Activated CD4-positive, alpha-beta T cell treated with anti-CD3 and anti-CD28 coated beads, Interleukin-2, amount 10 ng/mL, durations not matched to agents 7 days and 5 days (primary cell): ENCODE measurements at places on chromosomes 12 and 14. TPM values are rescaled to one million over a fixed set of nuclear protein-coding genes. Genes with fewer than 3 reads are reported as not detected.
A peak's percentile ranks its signal among the peaks of the same experiment; 100 is the strongest.

GRCh38 chr12:13362260-13362841, 165.8 kb downstream of the EMP1 start:
- peak; percentile 39 for DNase-seq

GRCh38 chr14:32733015-32733414, 205.7 kb upstream of the NPAS3 start:
- DNase-seq, result no peak

- no peak for DNase-seq
These were observed 1007.0 kb upstream of the LRFN5 start for GRCh38 chr14:40599725-40600124.

DNA sequence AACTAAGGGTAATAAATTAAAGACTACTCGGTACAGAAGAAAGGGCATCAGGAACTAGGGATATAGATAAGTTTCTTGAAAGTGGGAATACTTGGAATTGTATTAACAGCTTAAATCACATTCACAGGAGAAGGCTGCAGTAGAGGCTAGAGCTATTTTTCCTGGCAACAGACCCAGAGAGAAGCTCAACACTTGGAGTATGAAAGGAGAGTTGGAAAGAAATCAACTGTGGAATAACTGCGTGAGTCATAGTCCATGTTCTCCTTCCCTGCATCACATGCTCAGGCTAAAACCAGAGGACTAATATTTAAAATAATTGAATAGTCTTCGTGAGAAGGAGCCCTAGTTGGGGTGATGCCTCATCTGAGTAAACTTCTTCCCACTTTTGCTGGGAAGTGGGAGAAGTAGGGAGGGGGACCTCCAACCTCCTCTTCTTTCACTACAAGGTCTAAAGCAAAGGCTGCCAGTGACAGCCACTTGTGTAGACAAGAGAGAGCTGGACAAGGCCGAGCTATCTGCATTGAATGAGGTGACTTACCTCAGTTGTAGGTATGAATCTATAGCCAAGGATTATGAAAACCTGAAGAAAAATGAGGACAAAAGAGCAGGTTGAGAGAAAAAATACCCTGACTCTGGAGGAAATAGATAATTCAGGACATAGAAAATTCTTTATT, 32.7 kb downstream of the DYRK2 start:
- no peak for DNase-seq

DNA sequence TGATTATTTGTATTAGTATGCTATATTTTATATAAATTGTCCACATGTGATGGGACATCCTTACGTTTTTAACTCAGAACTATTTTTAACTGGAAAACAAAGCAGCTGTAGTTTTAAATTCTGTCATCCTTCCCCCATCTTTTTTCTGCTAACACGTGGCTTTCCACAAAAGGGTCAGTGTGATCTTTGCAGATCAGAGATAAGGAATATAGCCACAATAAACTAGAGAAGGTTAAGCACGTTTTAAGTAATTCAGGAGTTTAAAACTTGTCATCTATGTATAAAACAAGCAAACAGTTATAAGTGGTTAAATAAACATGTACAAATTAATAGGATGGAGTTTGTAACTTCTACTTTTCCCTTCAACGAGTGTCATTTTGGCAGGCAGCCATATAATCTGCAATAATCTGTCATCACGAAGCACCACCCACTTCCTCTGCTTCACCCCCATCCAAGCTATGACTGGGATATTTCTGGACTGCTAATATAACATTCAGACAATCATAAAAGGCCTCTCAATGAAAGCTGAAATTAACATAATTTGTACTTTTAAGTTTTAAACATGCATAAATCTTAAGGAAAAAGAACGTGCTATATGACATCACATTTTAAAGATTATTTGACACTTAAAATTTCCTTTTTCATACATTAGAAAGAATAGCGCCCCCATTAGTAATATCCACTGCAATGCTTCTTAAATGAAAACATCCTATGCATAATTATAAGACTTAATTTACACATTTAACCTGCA, 15.3 kb downstream of the TAOK3 start:
- peak; percentile 54 for DNase-seq

PDE3A gene
- total RNA-seq, result not detected

TRIM9 gene
- 0.44 TPM for total RNA-seq

DNA sequence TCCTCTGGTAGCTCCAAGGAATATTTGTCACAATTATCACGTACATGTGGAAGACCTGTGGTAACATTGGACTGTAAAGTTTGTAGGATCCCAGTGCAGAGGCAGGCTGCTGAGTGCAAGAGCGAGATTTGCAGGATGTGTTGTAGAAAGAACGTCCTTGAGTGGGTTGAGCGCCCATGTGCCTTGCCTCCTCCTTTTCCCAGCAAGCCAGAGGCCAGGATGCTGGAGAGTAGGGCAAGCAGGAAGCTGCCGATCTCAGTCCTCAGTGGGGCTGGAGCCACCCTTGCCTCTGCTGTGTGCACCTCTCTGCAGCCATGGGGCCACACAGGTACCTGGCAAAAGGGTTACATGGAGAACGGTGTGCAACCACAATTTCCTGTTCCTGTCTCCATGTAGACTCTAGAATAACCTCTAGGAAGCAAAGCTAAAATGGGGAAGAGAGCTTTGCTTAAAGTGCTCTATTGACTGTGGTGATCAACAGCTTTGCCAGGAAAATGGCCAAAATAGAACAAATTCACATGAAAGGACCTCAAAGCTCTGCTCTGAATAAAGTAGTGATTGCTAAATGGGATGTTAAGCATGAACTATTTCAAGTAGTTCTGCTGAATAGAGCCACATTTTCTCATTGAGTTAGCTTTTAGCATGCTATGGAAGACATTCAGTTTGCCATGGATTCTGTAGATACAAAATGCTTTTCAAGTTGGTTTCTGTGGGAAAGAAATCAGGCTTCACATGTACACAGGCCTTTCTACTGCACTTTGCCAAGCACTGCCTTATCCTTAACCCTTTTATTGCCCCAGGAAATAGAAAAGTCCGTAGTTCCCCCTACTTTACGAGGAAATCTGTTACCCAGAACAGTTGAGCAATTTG, 37.4 kb downstream of the ANKRD9 start:
- no peak for DNase-seq

SALL2 gene
- 2.2 TPM for total RNA-seq

DNA sequence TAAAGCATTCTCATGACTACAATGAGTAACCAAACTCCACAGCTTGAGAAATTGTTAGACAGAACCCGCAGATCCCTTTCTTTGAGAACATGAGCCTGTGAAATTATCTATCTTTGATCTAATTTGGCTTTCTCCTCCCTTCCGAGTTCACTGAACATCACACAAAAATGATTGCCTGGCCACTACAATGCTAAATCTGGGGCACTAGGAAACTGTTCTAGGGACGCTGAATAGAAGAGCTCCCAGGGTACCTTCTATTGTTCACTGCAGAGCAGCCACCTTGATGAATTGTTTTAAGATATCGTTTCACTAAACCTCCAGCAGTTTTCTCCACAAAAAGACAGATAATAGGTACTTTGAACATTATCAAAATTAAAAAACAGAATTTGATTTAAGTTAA, 47.5 kb downstream of the SINHCAF start:
- no peak for DNase-seq

DNA sequence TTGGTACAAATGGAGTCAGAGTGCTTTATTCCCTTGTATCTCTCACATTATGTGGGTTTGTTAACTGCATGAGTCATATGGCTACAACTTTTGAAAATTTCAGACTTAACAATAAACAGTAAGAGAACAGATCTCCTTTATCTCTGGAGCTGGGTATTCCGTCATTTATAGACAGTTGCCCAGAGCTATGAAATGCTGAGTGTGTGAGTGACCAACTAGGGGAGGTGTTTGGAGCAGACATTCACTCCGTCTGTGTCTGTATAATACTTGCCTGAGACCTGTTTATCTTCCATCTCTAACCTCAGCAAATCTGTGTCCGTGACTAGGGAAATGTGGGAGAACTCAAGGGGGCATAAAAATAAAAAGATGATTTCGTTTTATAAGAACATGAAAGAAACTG, 279.9 kb upstream of the FAR2 start:
- no peak for DNase-seq

GRCh38 chr14:71247106-71247505, 339.8 kb downstream of the PCNX1 start:
- no peak for DNase-seq

ACTR6 gene
- total RNA-seq, result 27.6 TPM

GRCh38 chr12:57547288-57548012, 458 bp upstream of the DCTN2 start:
- no peak for DNase-seq

DNA sequence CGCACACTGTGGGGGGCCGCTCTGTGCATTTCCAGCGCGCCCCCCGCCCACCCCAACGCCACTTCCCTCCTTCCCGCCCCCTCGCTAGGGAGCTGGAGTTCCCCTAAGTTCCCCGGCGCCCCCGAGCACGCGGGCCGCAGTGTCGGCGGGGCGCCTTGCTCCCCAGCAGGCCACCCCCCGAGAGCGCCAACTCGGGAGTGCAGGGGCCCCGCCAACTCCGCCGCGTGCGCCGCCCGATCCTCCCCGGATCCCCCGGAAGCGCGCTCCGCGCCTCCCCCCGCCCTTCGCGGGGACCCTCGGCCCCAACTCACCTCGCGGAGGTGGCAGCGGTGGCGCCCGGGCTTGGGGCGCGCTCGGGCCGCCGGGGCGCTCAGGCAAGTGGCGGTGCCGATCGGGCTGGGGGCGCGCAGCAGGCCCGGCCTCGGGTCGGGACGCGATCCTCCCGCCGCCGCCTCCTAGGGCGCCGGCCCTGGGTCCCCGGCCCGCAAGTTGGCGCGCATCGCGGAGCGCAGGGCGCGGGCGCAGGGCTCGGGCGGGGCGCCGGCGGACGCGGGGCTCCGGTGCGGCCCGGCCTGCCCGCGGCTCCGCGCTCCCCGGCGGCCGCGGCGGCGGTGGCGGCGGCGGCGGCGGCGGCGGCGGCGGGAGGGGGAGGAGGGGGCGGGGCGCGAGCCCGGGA, at the start of gene NCOR2:
Gene NCOR2, minus strand, starts transcription at position 616 of the 676 bp plus-strand sequence. CDS start 72,361 bp downstream, outside the sequence.
- DNase-seq, result peak; percentile 44

GRCh38 chr12:89469361-89469760, 55.2 kb downstream of the GALNT4 start:
- peak; percentile 42 for DNase-seq

- DNase-seq, result no peak
These were observed 1009.1 kb upstream of the USP15 start for GRCh38 chr12:61251076-61251475.

CELA1 gene
- total RNA-seq, result not detected

DNA sequence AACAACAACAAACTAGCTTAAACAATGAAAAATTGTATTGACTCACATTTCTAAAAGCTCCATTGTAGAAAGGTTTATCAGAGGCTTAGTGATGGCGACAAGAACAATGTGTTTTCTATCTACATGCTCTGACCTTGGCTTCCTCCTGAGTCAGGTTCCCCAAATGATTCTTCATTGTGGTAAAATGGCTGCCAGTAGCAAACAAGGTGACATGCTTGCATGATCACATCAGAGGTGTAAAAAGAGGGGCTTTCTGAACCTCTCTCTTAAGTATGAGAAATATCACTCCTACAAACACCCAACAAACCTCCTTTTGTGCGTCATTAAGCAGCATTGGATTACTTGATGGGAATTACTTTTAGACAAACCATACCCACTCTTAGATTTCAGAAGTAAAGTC, 252.4 kb upstream of the SYT1 start:
- no peak for DNase-seq

DNA sequence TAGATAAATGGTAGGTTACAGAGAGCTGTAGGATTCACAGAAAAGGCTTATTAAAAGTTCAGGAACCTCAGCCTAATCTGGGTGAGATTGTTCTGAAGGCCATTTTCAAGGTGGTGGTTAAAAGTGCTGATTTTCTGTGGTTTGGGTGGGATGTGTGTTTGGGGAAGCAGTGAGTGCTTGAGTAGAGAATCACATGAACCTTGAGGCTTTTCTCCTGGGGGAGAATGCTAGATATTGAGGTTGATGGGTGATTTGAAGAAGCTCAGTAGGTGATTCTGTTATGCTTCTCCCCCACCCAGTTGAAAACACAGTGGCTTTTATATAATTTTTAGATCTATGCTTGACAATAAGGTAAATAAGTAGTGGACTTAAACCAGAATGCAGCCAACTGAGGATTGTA, 420.9 kb downstream of the PCNX1 start:
- no peak for DNase-seq

DNA sequence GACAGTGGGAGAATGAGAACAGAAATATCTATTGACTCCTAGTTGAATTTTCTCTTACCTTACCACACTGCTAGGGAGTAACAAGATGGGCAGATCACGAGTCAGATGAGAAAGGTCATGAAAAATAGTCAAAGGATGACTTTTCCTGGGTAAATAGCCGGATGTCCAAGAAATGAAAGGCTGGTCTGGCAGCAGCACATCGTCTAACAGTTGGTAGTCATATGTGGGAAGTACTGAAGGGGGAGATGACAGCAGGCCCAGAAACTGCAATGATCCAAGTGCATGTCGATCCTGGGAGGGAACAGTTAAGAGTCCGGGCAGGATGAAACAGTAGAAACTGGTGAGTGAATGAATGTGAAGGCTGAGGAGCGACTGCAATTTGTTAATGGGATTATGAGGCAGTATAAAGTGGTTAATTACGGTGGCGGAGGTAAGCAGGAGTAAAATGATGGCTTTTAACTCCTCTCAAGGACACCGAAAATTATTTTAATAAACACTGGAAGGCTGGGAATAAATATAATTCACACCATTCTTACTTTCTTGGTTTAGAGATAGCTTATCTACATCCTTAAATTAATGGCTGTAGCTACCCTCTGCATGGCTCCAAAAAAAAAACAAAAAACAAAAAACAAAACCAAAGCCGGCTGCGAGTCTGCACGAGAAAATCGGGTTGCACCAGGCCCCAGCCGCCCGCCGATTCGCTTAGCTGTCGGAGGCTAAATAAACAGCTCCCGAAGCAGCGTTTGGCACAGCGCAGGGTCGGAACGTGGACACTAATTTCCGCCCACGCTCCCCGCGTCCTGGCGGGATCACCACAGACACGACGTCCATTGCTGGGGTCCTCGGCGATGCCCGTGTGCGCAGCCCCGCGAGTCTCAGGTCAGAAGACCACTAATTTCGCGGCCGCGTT, 1.0 kb upstream of the ERC1 start:
- DNase-seq, result peak; percentile 67

- peak; percentile 11 for DNase-seq
These were observed 1.3 kb upstream of the ARHGAP5 start for GRCh38 chr14:32075672-32076277.

HSPB8 gene
- total RNA-seq, result not detected

- peak; percentile 83 for DNase-seq
These were observed 26.6 kb upstream of the LTA4H start for GRCh38 chr12:96061864-96062453.

CD27 gene
- total RNA-seq, result 134 TPM

DNA sequence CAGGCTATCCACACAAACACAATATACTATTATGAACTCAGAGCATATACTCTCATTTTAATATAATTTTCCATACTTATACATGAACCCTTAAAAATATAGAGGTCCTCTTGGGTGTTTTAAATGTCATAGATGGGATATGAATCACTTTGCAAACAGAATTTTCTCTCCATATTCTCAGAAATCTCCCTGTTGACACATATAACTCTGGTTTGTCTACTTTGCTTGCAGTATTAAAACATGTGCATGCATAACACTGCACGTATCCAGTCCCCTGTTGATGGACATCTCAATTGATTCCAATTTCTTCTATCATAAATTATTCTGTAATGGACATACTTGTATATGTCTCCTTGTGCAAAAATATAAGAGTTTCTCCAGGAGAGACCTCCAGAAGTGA, 417.5 kb upstream of the TBX3 start:
- DNase-seq, result no peak

- no peak for DNase-seq
These were observed 9.4 kb upstream of the SELPLG start for GRCh38 chr12:108642899-108643654.

GRCh38 chr12:92431146-92431545, 271.6 kb upstream of the PLEKHG7 start:
- peak; percentile 20 for DNase-seq

- DNase-seq, result no peak
These were observed 102.6 kb upstream of the PRB2 start for GRCh38 chr12:11497995-11498394.
